ENCODE measurements at places on chromosomes 13 and 19. TPM values are rescaled to one million over a fixed set of nuclear protein-coding genes. Genes with fewer than 3 reads are reported as not detected.

GRCh38 chr19:50658441-50659317 lies 9.4 kb downstream of the C19orf81 start:
- DNase-seq, result no peak

- DNase-seq, result no peak
Measured at GRCh38 chr19:16640951-16641350, 12.9 kb upstream of the MED26 start.

DNA sequence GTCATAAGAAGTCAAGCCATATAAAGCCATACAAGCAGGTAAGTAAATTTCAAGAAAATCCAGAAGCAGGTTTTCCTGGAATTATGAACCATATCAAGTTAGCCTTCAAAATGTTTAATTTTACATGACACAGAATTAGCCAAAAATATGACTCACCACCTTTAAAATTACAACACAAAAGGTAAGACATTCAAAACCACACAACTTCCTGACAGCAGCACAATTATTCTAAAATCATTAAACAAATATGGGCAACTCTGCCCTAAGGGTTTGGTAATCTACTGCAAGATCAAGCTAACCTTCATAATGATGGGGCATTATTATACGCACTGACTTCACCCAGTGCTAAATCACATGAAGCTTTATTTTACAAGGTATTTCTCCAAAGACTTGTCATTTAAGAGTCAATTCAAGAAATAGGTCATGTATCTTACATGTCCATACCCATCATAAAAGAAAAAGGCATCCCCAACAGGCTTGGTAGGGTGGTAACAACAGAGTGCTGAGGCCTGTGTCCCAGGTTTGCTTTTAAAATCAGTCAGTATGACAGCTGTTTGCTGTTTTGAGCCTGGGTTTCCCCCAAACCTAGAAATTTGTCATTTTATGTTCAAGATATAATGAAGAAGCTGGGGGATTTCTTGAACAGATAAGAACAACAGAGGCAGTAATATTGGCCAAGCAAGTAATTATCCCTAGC lies 15.2 kb downstream of the RCBTB1 start:
- no peak for DNase-seq

DNA sequence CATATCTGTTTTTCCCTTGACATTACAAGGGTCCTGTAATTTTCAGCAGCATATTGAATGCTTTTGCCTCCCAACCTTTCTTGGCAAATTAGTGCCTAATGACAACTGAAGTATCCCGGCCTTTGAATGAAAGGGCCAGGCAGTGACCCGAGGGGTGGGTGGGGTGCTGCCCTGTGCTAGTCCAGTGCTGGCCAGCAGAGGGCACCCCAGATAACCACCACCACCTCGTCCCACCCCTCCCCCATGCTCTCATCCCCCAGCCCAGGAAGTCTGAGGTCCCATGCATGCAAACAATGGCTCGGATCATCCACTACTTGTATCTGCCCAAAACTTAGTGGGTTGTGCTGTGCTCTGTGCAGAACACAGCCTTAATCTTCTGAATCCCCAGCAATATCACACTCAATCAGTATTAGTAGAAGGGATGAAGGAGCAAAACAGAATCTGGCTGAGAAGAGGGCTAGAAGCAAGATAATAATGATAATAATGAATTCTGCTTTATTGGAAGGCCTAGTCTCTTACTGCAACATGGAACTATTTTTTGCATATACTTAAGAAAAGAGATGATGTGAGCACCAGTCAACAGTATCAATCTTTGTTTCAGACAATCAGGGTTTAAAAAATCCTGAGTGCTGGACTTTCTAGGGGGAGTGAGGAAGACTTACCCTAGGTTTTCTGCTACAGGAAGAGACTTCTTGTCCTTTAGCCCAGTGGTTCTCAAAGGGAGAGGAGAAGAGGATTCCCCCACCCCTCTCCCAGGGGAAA lies 3.8 kb downstream of the ATP12A start:
- no peak for DNase-seq

C19orf12 gene
- 21.4 TPM for polyA plus RNA-seq

GRCh38 chr13:85562282-85562681 lies 236.9 kb downstream of the SLITRK6 start:
- no peak for DNase-seq

CYP4F2 gene
- not detected for polyA plus RNA-seq

GRCh38 chr13:33691980-33692379 lies 126.0 kb upstream of the RFC3 start:
- no peak for DNase-seq

DNA sequence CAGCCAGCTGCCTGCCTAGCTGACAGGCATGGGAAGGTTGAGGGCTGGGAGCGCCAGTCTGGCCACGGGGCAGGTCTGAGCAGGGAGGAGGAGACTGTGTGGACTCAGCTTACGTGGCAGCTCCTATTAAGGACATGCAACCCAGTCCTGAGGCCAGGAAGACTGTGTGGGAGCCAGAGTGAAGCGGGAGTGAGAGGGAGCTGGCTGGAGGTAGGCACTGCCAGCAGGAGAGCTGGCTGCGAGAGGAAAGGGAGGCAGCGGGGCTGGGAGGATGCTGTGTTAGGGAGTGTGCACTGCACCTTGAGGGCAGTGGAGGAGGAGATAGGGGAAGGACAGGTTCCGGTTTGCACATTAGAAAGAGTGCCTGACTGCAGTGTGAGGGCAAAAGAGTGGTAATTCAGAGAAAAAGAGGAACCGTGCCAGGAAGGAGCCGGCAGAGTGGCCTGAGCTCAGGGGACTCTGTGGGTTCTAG lies 99.2 kb downstream of the SLC7A1 start:
- DNase-seq, result no peak

PIK3R2 gene
- polyA plus RNA-seq, result 57.8 TPM

- DNase-seq, result no peak
Measured at GRCh38 chr13:111397202-111397880, 76.9 kb downstream of the TEX29 start.

- DNase-seq, result no peak
Measured at GRCh38 chr13:26112843-26113242, 61.0 kb upstream of the SHISA2 start.

DNA sequence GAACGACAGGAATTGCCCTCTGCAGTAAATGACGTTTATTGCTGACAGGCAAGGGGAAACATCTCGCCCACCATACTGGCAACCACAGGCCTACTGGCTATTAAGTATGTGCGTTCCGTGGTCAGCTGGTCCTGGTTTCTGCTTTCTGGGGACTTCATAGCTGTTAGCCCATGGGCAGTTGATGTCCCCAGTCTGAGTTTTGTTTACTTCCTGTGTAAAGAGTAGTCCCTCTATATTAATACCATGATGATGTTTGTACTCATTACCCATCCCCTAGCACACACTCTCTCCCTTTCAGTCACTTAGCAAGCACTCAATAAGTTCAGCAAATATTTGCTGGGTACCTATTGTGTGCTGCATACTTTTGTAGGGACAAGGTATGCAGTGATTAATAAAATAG lies 6.5 kb upstream of the MIA start:
- DNase-seq, result no peak

GRCh38 chr13:35554972-35555623 lies 78.6 kb upstream of the MAB21L1 start:
- DNase-seq, result no peak

DNA sequence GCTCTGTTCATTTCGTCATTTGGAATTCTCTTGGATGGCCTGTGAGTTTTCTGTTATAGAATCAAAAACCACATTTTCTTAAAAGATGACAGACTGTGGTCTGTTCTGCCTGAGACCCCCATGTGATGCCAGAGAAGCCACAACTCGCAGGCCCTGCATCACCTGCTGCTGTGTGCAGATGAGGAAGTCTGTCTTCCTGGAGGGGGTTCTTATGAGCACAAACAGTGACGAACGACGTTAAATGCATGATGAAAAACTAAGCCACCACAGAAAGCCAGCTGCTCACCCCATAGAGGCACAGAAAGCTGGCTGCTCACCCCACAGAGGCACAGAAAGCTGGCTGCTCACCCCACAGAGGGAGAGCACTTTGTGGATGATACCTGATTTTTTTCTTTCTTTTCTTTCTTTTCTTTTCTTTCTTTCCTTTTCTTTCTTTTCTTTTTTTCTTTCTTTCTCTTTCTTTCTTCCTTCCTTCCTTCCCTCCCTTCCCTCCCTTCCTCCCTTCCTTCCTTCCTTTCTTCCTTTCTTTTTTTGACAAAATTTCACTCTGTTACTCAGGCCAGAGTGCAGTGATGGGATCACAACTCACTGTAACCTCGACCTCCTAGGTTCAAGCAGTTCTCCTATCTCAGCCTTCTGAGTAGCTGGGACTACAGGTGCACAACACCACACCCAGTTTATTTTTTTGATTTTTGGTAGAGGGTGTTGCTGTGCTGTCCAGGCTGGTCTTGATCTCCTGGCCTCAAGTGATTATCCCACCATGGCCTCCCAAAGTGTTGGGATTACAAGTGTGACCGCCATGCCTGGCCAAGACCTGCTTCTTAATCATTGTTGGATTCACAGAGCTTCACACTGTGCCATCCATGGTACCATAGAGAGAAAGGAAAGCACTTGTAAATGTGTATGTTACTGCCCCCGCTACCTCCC lies 1191.4 kb downstream of the UQCRFS1 start:
- no peak for DNase-seq

- no peak for DNase-seq
Measured at GRCh38 chr13:75347925-75348324, 134.0 kb downstream of the TBC1D4 start.
